Coronary artery (tissue), 2 donors: ENCODE measurements at places on chromosomes 7 and 10.

- no peak for DNase-seq
These were observed 238.7 kb downstream of the THSD7A start for GRCh38 chr7:11593322-11593721.

DNA sequence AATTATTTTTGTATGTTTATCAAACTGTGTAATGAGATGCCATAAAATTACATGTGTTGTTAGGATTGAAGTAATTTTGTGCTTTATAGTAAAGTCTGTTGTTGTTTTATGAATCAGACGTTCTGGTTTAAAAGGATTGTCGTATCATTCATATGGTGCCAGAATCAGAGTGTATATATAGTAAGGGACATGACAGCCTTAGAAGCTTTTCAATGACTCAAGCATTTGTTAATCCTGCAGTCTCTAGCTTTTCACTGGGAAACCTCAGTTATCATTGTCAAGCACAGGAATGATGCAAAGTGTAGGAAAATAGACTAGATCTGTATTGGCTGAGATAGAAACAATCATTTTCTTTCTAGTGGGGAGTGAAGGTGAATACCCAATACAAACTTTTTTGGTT, 57.5 kb downstream of the TRRAP start:
- no peak for DNase-seq

DNA sequence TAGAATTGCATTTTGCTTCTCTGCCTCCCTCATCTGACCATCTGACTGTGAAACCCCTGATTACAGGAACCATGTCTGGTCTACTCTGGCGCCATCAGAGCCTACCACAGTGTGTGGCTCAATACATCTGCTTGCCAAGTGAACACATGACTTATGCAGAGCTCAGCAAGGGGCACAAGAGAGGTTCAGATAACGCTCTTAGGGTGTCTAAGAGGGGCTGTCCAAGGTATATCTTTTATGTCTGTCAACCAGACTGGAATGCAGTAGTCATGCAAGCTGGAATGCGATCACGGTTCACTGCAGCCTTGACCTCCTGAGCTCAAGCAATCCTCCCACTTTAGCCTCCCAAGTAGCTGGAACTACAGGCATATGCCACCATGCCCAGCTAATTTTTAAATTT, 10.3 kb upstream of the RRP12 start:
- DNase-seq: no peak

- no peak for DNase-seq
These were observed 85.0 kb downstream of the PODXL start for GRCh38 chr7:131471250-131472004.

- DNase-seq: peak; percentile 52
These were observed 56.1 kb downstream of the MKI67 start for GRCh38 chr10:128070161-128070560.

GRCh38 chr7:71511361-71511807, 379.4 kb downstream of the GALNT17 start:
- DNase-seq: no peak

DNA sequence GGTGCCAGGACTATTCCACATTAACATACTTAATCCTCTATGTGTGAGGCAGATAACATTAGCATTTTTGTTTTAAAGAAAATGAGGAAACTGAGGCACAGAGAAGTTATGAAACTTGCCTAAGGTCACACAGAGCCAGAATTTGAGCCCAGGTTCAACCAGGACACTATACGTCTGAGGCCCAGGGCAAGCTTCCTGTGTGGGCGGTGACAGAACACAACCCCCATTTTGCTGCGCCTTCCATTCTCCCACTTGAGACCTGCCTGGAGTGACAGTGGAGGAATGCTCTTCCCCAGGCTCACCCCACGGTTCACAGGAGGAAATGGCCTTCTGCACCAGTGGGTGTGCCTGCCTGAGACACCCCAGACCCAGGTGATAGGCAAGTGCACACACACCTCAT, 164.1 kb downstream of the SH3PXD2A start:
- no peak for DNase-seq

DNA sequence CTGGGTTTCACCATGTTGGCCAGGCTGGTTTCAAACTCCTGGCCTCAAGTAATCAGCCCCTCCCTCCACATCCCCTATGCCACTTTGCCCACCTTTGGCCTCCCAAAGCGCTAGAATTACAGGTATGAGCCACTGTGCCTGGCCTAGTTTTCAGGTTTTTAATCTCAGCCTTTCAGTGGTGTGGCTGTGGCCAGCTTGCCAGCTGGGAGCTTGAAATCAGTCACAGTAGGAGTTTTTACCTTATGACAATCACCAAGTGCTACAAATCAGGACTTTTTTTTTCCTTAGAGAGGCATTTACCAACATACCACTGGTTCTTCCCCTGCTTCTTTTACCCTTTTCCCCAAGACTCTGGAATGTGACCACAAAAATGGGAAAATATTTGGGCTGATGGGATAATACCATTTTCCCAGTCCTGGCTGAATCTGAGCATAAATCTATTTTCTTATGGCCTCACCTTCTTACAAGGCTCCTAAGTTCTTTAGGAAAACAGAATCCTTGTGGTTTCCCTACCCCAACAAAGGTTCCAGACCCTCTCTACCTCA, 6.2 kb downstream of the STEAP4 start:
- DNase-seq: no peak

DNA sequence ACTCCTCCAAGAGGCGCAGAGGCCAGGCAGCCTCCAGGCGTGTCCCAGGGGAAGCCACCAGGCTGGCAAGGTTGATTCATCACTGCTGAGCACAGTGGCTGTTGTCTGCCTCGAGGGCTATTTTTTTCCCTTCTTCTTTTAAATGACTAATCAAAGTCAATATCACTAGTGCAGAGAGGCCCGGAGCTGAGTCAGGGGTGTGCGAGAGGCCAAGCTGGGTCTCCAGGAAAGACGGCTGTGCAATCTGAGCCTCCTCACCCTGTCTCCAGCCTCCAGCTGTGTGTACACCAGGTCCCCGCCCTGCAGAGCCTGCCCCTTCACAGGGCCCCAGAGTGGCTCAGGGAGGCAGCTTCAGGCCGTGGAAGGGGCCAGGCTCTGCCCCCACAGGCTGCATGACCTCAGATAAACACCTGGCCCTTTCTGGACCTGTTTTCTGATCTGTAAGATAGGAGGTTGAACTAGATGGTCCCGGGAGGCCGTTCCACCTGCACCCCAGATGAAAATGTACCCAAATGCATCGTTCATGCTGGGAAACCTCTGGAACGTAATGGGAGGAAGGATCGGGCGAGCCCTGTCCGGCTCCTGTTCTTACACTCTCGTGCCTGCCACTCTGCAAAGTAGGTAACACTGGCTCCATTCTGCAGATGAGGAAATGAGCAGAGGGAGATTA, 3.7 kb downstream of the STX1A start:
- no peak for DNase-seq

GRCh38 chr10:34121125-34121753, 693.9 kb downstream of the PARD3 start:
- DNase-seq: no peak

- DNase-seq: no peak
These were observed 119.4 kb downstream of the ST7 start for GRCh38 chr7:117072620-117073118.

GRCh38 chr7:100968650-100969049, 715 bp upstream of the MUC12 start:
- DNase-seq: no peak

GRCh38 chr10:133247681-133248333, 10.2 kb downstream of the VENTX start:
- DNase-seq: no peak

GRCh38 chr7:49703337-49703736, 70.1 kb upstream of the VWC2 start:
- DNase-seq: no peak

DNA sequence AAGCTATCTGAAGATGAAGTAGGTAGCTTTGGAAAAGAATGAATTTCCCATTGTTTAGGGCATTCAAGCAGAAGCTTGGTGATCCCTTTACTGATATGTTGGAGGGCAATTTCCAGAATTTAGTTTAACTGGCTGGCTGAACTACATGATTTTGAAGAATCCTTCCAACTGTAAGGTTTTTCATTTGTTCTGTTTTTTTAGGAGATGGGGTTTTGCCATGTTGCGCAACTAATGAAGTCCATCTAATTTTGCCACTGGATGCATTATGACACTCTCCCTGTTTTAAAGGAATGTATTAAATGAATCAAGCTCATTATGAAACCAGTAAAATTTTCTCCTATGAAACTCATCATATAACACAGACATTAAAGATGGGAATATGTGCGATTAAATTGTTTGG, 6.1 kb upstream of the DDX50 start:
- DNase-seq: no peak

GRCh38 chr7:108285003-108285368, 154.8 kb upstream of the LAMB4 start:
- DNase-seq: no peak

DNA sequence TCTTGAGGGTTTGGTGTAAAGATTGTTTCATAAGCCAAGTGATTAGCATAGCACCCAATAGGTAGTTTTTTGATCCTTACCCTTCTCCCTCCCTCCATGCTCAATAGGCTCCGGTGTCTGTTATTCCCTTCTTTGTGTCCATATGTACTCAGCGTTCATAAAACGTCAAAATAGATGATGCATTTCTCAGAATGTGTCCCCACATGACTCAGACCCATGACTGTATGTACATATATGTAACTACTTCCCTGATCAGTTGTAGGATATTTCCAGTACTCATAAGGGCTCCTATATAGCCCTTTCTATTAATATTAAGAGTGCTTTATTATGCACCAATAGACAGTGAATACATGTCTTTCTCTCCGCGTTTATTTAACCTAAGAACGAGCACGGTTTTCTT, 466.9 kb downstream of the KIF20B start:
- DNase-seq: no peak
